ENCODE measurements at places on chromosomes 2 and 18.
A peak's percentile ranks its signal among the peaks of the same experiment; 100 is the strongest.

GRCh38 chr2:226631671-226632070 is 167.9 kb downstream of the IRS1 start:
- no peak for DNase-seq

DNA sequence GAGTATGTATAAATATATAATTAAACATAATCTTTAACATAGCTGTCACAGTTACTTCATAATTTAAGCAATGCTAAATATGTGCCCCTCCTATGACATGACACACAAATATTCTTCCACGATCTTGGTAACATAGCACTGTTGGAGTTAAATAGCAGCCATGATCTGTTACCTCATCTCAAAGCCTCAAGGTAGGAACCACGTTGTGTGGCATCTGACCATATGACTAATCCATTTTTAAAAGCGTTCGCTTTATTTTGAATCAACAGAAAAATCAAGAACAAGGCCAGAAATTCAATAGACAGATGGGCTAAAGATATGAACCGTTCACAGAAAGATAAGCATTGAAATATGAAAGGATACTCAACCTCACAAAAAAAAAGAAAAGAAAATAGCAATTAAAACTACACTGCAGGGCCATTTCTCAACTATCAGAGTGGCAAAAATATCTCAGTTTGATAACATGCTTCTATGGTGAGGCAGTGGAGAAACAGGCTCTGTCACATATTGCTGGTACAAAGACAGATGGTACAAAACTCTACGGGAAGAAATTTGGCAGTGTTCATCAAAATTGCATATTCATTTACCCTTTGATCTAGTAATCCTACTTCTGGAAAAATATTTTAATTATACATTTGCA is 105.9 kb downstream of the TMX3 start:
- DNase-seq, result no peak

DNA sequence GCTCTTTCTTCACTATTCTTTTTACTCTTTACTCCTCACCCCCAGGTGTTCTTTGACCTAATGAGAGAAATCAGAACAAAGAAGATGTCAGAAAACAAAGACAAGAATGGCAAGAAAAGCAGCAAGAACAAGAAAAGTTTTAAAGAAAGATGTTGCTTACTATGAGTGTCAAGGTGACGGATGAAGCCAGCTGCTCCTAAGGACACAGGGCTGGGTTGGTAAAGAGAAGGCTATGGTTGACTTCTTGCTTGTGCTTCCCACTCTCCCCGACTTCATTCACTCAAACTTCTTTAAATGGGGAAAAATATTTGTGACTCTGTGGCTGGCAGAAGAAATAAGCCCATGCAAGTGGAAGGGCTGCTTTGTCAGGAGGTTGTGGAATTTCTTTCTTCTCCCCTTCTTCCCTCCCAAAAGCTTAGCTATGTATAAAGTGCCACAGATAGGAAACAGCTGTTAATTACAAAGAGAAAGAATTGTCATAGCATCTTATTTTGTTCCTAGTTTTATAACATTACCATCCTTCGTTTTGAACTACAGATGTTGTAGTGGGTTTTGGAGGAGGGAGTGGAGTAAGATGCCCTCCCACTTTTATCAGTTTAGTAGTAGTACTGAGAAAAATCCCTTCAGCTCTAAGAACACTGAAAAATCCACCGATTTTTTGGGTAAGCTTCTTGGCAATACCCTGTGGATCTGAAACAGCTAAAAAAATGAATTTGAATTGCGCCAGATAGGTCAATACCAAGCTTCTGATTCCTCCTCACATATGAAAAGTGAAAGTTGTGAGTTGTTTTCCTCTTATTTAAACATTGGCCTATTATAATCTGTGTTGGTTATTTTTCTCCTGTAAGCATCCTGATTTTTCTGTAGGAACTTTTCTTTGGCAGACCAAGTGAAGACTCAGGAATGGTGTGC is 40.7 kb downstream of the RALB start:
- no peak for DNase-seq

DNA sequence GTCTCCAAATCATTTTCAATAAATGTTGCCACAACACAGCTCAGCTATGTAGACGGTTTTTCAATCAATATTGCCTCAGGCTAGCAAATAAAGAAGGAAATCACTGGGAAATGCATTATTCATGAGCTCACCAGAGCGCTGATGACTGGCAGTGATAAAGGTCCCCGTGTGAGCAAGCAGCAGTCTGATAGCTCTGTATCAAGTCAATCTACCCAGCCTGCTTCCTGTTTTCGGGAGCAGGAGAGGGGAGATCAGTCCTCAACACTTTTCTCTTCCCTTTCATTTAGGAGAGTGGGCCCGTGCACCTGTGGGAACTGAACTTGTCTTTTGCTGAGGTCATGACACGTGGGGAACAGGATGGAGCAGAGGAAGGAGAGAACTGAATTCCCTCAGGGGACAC is 253.9 kb upstream of the SIX2 start:
- DNase-seq, result no peak

GRCh38 chr2:70785137-70785911 is 5.1 kb downstream of the FIGLA start:
- peak; percentile 31 for DNase-seq

GRCh38 chr2:85981579-85982247 is 92.9 kb upstream of the ST3GAL5 start:
- DNase-seq, result no peak

GRCh38 chr2:72938455-72938854 is 21.1 kb downstream of the EMX1 start:
- DNase-seq, result no peak

DNA sequence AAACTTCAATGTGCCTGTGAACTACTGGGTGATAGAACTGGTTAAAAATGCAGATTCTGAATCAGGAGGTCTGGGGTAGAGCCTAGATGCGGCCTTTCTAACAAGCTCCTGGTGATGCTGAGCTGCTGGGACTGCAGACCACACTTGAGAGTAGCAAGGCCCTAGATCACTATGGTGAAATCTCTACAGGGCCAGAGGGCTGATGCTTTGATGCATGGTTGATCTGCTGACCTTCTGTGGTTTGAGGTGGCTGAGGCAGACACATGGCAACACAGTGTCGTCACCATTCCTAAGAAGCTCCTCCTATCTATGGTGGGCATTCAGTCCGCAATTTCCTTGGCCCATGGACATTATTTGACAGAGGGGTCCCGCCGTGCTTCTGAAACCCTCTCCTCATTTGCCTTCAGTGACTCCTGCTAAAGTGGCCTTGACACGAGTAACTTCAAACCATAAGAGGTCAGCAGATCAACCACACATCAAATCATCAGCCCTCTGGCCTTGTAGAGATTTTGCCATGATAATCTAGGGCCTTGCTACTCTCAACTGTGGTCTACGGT is 19.8 kb downstream of the CCDC68 start:
- no peak for DNase-seq

- no peak for DNase-seq
These were observed 46.8 kb upstream of the EML6 start for GRCh38 chr2:54676656-54677055.

- no peak for DNase-seq
These were observed 4.4 kb upstream of the SERPINB5 start for GRCh38 chr18:63472380-63472779.

DNA sequence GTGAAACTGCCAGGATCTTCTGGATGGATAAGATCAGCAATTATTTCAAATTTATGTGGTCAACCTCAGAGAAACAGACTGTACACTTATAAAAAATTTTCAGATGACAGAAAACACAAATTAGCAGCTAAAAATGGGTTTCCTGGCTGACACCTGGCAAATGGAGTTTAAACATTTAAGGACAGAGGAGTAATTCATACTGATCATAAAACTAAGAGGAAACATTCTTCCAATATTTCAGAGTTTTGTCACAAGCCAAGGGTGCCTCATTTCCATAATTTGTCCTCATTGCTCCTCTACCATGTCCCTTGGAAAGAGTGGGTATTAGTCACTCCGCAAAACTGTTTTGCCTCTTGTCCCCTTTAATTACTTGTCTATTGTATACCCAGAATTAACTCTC is 70.2 kb downstream of the TMEFF2 start:
- no peak for DNase-seq

DNA sequence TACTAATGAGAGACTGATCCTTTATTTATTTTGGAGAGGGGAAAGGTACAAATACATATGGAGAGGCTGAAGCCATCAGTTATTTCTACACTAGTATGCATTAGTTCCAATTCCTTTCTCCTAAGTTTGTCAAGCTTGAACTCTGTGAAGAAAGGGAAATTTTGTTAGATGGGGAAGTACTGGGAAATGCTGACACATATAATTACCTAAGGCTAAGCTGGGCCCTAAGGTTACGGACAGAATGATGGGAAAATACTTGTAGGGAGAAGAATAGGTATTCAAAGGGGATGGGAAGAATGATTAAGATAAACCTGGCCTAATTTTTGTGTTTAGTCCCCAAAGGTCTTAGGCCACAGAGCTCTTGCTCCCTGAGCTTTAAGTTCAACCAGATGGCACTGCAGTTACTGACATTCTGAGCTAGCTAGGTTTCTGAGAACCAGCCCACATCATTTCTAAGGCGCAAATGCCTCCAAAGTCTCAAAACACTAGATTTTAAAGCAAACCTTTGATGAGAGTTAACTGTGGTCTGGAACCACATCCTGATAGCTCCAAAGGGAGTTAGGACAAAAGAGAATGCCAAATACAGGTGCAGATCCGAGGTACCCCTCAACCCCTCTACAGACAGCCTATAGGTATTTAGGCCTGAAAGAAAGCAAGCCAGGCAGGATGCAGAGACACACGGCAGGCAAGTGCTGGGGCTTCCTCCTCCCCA is 2.7 kb downstream of the TMEM163 start:
- no peak for DNase-seq

DNA sequence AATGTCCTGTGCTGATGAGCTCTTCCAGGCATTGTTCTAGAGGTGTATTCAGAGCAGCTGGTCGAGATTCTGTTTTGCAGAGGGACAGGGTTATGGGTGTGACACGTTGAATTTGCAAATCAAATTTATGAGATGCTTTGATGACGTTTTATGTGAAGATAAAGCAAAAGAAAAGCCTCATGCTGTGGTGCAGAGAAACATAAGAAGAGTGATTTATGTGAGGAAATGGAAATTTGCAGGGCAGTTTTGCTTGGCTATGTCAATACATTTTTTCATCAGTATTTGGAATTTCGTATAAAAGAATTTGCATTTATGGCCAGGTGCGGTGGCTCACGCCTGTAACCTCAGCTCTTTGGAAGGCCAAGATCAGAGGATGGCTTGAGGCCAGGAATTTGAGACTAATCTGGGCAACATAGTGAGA is 36.4 kb downstream of the TSN start:
- DNase-seq, result no peak

DNA sequence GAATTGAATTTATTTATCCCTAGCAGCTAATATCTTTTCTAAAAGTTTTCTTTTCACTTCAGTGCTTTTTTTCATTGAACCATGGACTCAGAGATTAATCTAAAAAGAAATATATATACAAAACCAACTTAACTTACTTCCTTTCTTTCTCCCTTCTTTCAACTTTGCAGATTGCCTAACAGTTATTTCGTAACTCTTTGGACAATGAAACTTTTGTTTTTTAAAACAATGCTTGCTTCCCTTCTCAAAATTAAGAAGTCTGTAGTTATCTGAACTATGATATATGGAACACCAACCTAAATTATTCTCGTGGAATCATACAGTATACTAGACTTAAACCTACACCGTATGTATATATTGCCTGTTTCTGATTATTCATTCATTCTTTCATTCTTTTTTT is 62.9 kb downstream of the MIB1 start:
- no peak for DNase-seq

GRCh38 chr18:35352283-35352682 is 8.1 kb upstream of the ZNF24 start:
- no peak for DNase-seq

DNA sequence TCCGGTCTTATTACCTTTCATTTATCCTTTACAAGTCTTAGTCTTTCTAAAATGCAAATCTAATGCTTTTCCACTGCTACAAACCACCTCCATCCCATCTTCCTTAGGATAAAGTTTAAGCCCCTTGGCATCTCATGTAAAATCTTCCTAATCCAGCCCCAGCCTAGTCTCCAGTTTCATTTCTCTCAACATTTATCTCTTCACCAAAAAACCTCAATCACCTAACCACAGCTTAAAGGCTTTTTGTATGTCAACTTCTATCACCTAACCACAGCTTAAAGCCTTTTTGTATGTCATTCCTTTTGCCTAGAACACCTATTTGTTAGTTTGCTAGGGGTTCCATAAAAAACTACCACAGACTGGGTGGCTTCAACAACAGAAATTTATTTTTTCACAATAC is 4.2 kb downstream of the TRAK2 start:
- DNase-seq, result no peak

- no peak for DNase-seq
These were observed 4.3 kb upstream of the ADI1 start for GRCh38 chr2:3523551-3524041.

- DNase-seq, result no peak
These were observed 103.3 kb downstream of the CTAGE1 start for GRCh38 chr18:22314420-22314819.

DNA sequence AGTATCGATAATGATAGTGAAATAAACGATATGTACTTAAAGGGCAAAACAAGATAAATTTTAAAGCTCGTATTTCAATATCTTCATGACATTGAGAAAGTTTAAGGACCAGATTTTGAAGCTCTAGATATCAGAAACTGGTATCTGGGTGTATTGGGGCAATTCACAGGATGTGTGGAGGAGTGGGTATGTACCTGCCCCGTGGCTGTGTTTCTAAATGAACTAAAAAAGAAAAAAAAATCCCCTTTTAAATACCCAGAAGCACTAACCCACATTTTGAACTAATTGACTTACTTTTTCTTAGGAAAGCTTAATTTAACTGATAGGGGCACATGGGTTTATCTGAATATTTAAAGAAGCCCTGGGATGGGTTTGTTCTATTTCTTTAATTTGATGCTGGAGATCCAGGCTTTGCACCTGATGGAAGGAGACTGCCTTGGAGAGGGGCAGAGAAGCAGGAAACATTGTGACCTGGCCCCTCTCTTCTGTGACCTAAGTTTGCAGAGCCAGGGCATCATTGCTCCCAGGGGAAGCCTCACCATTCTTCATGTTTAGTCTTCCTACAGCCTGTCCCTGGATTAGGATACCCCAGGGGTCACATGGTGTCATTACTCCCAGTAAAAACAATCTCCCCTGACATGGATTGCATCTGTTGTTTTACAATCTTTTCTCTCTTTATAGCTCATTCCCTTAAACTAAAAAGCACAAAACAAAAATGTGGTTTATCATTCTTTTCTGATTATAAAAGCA is 7.6 kb upstream of the KCTD1 start:
- no peak for DNase-seq

- no peak for DNase-seq
These were observed 14.7 kb upstream of the CAPN13 start for GRCh38 chr2:30821960-30822359.
